Hepatocyte (in vitro differentiated cells): ENCODE measurements at places on chromosomes 13 and 19. TPM values are rescaled to one million over a fixed set of nuclear protein-coding genes. Genes with fewer than 3 reads are reported as not detected.

Gene PLPP2
- total RNA-seq: 9.9 TPM in 2 replicates

Gene EDDM13
- not detected in 2 replicates for total RNA-seq

Gene LILRB3
- 0.24 TPM in 1 of 2 replicates, not detected in the other for total RNA-seq

- H3K4me1 ChIP-seq: no peaks in the 10 kb centered on the region
- H3K4me3 ChIP-seq: no peak overlapping the region
- H3K27me3 ChIP-seq: no peaks in the 10 kb centered on the region
- no peaks in the 10 kb centered on the region for H3K36me3 ChIP-seq
- H3K27ac ChIP-seq: no peak overlapping the region
Observed at GRCh38 chr13:61833228-61833627, 417.6 kb upstream of the PCDH20 start.

- no peaks in the 10 kb centered on the region for H3K27me3 ChIP-seq
- no peak for DNase-seq
- H3K4me1 ChIP-seq: peaks cover 6% of the 10 kb centered on the region
Observed at GRCh38 chr13:52929846-52930245, 81.4 kb upstream of the PCDH8 start.

DNA sequence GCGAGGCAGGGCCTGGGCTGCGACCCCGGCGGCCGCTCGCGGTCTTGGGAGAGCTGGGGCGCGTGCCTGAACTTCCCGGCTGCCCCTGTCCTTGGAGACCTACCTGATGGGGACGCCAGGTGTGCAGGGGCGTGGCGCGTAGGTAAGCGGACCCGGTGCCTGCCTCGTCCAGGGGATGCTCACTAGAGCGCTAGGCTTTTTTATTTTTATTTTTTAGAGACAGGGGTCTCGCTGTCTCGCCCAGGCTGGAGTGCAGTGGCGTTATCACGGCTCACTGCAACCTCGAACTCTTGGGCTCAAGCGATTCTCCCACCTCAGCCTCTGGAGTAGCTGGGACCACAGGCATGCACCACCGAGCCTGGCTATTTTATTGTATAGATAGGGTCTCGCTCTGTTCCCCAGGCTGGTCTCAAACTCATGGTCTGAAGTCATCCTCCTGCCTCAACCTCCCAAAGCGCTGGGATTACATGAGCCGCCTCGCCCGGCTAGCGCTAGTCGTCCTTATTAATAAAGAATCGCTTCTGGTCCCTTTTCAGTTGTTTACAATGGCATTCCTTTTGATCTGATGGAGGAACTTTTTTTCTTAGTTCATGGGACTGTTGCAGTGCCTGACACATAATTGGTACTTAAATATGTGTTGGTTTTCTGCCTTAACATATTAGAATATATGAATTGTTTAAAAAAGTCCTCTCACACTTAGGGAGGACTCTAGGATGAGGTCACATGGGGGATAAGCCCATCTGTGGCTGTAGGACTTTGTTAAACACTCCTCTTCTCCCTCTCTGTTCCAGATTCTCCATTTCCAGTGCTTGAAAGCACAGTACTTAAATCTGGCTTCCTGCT, 812 bp downstream of the DPY19L3 start:
- H3K36me3 ChIP-seq: no peaks in the 10 kb centered on the region
- peaks cover 9% of the 10 kb centered on the region for H3K4me1 ChIP-seq
- peak overlapping the region; percentile 67 for H3K4me3 ChIP-seq
- DNase-seq: no peak

GRCh38 chr19:4581666-4582553, 22.4 kb upstream of the SEMA6B start:
- no peak overlapping the region for H3K27ac ChIP-seq
- no peaks in the 10 kb centered on the region for H3K36me3 ChIP-seq
- peaks cover 31% of the 10 kb centered on the region for H3K27me3 ChIP-seq
- peaks cover 10% of the 10 kb centered on the region for H3K4me1 ChIP-seq
- no peak for DNase-seq
- H3K4me3 ChIP-seq: no peak overlapping the region

DNA sequence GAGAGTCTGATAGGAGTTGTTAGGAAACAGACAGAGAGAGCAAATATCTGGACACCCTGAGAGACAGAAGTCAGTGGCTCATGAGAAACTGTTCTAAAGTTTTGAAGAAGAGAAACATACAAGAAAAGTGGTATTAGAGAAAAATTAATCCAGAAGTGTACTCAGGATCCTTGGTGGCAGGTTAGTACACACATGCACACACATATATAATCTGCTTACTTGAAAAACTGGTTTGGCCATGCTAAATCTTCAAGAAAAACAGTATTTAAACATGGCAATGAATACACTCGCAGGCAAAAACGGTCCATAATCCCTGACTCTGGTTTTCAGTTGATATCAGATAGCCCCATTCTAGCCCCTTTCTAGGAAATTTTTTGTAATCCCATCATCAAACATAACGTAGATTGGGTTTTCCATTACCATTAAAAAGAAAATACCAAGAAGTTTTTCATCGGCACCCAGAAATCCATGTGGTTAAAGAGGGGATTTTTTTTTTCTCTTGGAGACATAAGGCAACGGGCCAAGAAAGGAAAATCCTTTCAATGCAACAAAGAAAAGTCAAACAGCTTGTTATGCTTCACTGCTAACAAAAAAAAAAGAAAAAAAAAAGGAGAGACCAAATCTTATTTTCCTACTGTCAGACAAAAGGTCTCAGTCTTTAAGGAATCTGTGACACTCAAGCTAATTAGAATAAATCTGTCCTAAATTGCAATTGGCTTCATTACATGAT, 178.0 kb upstream of the MIR17HG start:
- no peaks in the 10 kb centered on the region for H3K27me3 ChIP-seq
- H3K4me3 ChIP-seq: no peak overlapping the region
- no peaks in the 10 kb centered on the region for H3K4me1 ChIP-seq
- H3K36me3 ChIP-seq: no peaks in the 10 kb centered on the region
- no peak overlapping the region for H3K27ac ChIP-seq

DNA sequence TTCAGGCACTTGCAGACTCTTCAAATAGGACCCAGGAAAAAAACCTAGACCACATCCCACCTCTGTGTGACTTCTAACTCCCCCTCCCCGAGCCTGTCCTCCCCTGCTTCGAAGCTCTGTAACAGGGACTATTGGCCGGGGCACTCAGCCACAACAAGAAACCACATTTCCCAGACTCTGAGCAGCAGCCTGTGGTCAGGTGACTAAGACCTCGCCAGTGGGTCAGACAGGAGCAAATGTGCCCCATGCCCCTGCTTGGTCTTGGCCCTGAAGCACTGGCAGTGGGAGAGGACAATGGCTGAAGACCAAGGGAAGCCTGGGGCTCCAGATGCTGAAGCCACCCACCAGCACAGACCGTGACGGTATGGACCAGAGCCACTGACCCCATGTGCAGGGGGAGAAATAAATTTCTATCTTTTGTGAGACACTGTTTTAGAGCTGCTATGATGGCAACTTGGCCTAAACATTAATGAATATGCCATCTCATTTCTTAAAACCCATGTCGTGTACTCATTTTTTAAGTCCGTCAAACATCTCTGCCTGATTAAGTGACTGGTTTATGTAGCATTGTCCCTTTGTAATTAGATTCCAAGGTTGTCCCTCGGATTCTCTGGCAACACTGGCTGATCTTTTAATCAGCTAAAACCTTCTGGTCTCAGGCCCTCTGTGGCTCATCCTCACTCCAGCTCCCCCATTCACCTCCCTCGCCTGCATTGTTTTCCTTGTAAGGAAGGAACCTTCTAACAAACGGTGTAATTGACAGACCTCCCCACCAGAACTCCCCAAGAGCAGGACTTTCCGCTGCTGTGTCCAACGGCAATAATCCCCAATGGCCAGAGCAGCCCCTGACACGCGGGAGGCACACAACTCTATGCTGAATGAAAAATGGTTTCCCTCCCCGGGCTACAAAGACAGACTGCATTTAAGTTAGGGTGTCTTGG, 98.4 kb downstream of the STK24 start:
- DNase-seq: no peak
- H3K27me3 ChIP-seq: no peaks in the 10 kb centered on the region
- peaks cover 29% of the 10 kb centered on the region for H3K4me1 ChIP-seq
- H3K4me3 ChIP-seq: no peak overlapping the region
- H3K27ac ChIP-seq: no peak overlapping the region
- H3K36me3 ChIP-seq: no peaks in the 10 kb centered on the region

DNA sequence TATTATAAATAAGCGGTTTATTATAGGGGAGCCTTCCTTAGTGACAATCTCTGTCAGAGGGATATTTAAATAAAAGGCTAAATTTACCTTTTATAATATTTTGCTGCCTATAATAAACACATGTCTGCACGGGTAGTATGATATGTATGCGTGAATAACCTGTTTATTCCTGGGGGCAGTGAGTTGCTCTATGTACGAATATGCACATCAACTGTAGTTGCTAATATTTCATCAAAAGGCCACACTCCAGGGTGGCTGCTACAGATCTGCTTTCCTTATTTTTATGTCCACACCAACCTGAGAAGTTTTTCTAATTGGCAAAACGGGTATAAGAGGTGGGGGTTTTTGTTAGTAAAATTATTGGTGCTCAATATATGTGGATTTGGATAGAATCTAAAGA, 192.0 kb downstream of the LHFPL6 start:
- H3K4me3 ChIP-seq: no peak overlapping the region
- H3K4me1 ChIP-seq: no peaks in the 10 kb centered on the region
- H3K27ac ChIP-seq: no peak overlapping the region
- DNase-seq: no peak
- H3K36me3 ChIP-seq: no peaks in the 10 kb centered on the region
